Esophagus muscularis mucosa (tissue), 4 donors: ENCODE measurements at places on chromosomes 4 and X.

GRCh38 chr4:121370729-121371325, 10.0 kb downstream of the QRFPR start:
- no peak for DNase-seq

- DNase-seq, result no peak
Measured at GRCh38 chr4:189124149-189124758, 816.4 kb upstream of the FRG1 start.

GRCh38 chr4:125389713-125390112, 75.0 kb downstream of the FAT4 start:
- no peak for DNase-seq

GRCh38 chr4:177699365-177700213, 257.4 kb upstream of the AGA start:
- DNase-seq, result no peak

- no peak for DNase-seq
Measured at GRCh38 chr4:99710681-99711345, 53.2 kb upstream of the C4orf54 start.

GRCh38 chr4:163330916-163331628, 1.3 kb downstream of the NPY1R start:
- DNase-seq, result no peak

DNA sequence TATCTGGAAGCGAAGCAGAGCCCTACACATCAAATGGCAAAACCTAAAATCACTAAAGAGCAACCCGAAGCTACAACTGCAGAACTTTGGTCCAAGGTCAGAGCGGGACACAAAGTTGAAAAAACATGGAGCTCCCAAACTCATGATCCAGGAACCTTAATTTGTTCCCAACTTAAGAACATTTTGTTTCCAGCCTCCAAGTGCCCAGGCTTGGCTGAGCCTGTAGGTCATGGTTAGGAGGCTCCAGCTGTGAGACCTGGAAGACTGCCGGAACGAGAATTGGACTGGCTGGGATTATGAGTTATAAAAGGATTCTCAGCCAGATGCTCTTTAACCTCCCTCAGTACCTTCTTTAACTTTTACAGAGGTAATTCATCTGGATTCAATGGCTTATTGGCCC, 349.1 kb upstream of the DDX53 start:
- no peak for DNase-seq

DNA sequence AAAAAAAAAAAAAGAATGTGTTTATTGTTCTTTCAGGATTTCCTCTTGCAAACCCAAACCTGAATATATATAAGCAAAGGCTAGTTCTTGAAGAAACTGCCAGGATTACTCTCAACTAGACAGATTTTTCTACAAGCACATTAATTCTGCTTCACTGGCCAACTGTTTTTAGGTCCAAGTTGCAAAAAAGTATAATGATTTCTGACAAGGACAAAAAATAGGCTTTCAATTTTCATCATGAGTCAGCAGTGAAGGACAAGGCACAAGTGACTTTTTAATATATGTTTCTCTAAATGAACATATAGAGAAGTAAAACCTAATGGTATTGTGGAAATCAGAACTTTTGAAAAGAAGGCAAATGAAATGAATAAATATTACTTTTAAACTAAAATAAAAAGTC, 73.7 kb downstream of the ELOVL6 start:
- DNase-seq, result no peak

DNA sequence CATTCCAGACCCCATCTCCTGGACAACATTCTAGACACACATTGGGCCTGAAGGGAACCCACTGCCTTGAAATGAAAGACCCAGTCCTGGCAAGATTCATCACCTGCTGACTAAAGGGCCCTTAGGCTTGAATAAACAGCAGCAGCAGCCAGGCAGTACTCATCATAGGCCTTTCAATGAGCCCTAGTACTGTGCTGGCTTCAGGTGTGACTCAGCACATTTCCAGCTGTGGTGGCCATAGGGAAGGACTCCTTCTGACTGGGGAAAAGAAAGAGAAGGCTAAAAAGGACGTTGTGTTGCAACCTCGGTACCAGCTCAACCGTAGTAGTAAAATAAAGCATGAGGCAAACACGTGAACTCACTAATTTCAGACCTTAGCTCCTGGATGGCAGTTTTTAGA, 344.0 kb downstream of the ACTRT1 start:
- no peak for DNase-seq

DNA sequence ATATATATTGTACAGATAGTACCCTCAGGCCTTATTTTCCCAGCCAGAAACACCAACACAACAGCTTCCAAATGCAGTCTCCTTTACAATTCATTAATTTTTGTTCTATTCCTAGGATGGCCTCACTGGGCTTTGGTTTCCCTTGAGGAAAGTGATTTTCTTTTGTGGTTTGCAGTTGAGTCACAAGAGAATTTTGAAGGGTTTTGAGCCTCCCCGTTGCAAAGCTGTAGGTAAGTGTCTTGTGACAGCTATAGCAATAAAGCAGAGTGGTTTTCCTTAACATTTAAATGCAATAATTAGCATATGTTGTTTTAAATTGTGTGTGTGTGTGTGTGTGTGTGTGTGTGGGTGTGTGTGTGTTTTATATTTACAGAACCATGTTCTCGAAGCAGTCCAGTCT, 54.1 kb upstream of the WDR17 start:
- DNase-seq, result no peak
